Stimulated activated CD8-positive, alpha-beta memory T cell treated with anti-CD3 and anti-CD28 coated beads, Interleukin-4, amount 100 ng/mL, for 4 hours (primary cell): ENCODE measurements at places on chromosomes 7 and 10.

GRCh38 chr7:70189776-70190175 is 591.5 kb downstream of the AUTS2 start:
- DNase-seq = no peak

GRCh38 chr10:98366062-98366530 is 48.9 kb downstream of the PYROXD2 start:
- no peak for DNase-seq

- no peak for DNase-seq
Observed at GRCh38 chr7:77691892-77692491, 4.3 kb upstream of the RSBN1L start.

- DNase-seq = no peak
Observed at GRCh38 chr10:131546086-131546810, 234.7 kb upstream of the TCERG1L start.

- peak; percentile 17 for DNase-seq
Observed at GRCh38 chr10:84429926-84430520, 101.6 kb downstream of the CCSER2 start.

DNA sequence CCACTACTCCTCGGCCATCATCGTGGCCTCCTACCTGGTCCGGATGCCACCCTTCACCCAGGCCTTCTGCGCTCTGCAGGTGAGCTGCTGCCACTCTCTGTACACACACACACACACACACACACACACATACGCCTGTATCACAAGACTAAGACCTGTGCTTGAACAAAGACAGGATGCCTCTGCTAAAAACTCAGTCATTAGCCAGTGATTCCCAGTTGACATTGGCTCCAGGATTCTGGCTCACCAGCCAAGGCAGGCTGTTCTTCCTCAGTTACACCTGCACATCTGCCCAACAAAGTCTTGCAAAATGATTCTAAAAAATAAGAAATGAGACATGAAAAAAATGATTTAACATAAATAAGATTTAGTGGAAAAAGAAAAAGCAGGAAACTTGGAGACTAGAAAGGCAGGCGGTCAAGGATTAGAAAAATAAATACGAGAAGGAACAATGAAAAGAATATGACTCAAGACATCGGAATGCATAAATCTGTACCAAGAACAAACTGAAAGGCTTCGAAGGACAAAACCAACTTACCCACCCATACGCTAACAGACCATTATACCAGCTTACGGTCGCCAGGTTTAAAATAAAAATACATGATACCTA is 7.4 kb upstream of the LRRC18 start:
- no peak for DNase-seq

- DNase-seq = no peak
Observed at GRCh38 chr10:58152673-58153263, 114.9 kb downstream of the IPMK start.

DNA sequence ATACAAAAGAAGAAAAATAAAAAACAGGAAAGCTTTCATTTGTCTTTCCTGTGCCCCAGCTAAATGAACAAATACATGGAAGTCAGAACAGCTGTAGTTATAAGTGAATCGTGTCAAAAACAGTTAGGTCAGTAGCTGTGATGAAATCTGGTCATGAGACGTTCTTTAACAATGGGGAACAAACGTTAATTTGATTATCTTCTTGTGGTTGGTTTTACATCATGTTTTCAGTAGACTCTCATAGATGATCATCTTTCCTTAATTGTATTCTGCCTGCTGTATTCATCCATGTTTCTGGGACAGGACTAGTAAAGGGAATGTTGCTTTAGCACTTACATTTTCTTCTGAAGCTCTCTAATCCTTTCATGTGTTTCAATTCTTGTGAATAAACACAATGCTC is 97.0 kb downstream of the PCLO start:
- no peak for DNase-seq

DNA sequence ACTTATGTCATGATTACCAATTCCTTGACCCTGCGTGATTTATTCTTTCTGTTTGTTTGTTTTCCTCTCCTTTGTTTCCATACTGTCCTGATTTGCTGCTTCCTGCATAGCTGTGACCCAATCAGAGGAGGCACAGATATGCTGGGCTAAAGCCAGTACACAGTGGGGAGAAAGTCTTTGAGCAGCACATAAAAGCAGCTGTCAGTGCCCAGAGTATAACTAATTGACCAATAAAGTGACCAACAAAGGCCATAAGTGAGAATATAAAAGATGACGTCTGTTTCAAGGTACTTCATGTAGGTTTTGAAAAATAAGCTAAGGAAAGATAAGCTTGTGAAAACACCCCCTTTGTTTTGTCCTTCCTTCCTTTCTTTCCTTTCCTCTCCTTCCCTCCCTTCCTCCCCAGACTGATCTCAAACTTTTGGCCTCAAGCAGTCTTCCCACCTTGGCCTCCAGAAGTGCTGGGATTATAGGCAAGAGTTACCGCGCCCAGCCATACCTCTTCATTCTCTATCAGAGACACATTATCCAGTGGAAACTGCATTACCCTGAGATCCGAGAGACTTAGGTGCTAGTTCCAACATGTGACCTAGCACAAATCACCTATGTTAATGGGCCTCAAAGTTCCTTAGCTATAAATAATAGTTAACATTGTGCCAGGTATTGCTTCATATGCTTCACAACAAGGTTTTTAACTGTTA is 17.0 kb downstream of the BCAP29 start:
- no peak for DNase-seq
